ENCODE measurements at places on chromosomes 7 and 10. TPM values are rescaled to one million over a fixed set of nuclear protein-coding genes. Genes with fewer than 3 reads are reported as not detected.

HGF gene
- total RNA-seq, result 15.1 TPM

SUFU gene
- total RNA-seq, result 32.4 TPM

GARIN1A gene
- 4.1 TPM for total RNA-seq

SLC18A3 gene
- total RNA-seq, result 0.34 TPM

COL1A2 gene
- total RNA-seq, result 2,739 TPM

TRPV6 gene
- 4.2 TPM for total RNA-seq

SEMA3C gene
- 496 TPM for total RNA-seq

DENND2A gene
- total RNA-seq, result 38.0 TPM

CCDC136 gene
- total RNA-seq, result 34.6 TPM

ZC3HAV1 gene
- 24.1 TPM for total RNA-seq

CYP3A7 gene
- total RNA-seq, result not detected

PLCE1 gene
- 3.2 TPM for total RNA-seq
